Stimulated activated CD8-positive, alpha-beta memory T cell treated with anti-CD3 and anti-CD28 coated beads, Interleukin-15, amount 100 ng/mL, for 48 hours (primary cell): ENCODE measurements at places on chromosomes 11 and 22.

- DNase-seq = no peak
Measured at GRCh38 chr22:48423481-48423911, 1404.2 kb downstream of the BRD1 start.

DNA sequence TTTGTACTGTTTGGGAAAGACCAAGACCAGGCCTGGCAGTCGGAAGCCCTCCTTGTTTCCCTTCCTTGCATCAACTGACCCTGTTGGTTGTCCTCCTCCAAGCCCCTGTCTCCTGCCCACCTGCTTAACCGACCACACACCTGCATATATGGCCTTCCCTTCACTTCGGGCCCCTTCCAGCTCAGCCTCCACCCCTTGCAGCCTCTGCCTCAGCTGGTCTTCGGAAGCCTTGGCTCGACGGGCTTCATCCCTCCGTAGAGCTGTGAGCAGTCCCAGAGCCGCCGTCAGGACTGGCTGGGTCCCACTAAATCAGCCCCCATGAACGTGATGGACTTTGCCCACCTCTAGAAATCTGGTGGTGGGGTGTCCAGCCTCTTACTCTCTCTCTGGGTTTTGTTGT, 8.4 kb downstream of the NHERF4 start:
- no peak for DNase-seq

DNA sequence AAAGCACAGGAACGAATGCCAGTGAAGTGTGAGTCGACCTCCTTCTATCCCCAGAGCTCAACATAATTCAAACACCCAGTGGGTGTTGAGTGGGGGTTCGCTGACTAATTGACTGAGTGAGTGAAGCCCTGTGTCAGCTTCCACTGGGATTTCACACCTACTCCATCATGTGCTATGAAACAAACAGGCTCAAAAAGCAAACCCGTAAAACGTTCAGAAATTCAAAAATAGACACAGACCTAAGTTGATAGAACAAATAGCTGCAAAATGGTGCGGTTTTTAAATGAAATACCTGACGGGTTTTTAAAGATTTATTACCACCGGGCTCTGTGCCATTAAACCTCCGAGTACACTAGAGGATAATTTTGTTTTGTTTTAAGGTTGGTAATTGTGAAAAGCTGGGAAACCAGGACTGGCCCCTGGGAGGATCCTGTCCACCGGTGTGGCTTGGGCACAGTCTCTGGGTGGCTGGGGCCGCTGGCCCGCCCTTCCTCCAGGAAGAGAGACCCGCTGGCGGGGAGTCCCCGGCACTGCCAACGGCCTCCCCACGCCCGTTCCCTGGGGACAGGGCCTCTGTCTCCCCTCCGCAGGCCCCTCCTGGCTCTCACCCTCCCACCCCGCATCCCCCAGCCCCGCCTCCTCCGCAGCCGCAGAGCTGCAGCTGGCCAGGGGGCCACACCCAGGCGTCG, 13.6 kb downstream of the KCNJ5 start:
- DNase-seq = no peak

GRCh38 chr11:76284161-76284560, 77.9 kb upstream of the WNT11 start:
- DNase-seq = no peak

DNA sequence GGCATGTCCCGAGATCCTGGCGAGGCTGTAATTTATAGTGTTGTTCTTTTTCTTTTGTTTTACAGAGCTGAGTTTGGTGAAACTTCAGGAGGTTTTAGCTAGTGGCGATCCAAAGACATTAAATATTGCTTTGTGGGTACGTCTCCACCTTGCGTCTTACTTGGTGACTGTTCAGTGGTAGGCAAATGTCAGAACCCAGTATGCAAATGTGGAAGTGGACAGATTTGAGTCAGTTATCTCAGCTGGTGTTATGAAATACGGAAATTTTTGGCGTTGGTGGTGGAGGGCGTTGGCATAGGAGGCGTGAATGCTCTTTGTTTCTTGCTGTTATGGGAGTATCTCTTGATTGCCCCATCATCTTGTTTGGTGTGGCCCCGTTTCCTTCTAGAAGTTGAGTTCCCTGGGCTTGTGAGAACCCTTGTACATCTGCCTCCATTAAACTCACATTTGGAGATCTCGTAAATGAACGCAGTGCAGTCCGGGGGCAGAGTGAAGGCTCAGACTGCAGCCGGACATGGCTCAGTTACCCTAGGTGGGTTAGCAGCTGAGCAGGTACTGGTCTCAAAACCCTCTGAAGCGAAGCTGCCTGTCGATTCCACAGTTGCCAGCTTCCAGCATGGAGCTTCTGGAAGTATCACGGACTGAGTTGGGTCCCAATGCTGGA, 39.9 kb downstream of the PTPRJ start:
- no peak for DNase-seq

DNA sequence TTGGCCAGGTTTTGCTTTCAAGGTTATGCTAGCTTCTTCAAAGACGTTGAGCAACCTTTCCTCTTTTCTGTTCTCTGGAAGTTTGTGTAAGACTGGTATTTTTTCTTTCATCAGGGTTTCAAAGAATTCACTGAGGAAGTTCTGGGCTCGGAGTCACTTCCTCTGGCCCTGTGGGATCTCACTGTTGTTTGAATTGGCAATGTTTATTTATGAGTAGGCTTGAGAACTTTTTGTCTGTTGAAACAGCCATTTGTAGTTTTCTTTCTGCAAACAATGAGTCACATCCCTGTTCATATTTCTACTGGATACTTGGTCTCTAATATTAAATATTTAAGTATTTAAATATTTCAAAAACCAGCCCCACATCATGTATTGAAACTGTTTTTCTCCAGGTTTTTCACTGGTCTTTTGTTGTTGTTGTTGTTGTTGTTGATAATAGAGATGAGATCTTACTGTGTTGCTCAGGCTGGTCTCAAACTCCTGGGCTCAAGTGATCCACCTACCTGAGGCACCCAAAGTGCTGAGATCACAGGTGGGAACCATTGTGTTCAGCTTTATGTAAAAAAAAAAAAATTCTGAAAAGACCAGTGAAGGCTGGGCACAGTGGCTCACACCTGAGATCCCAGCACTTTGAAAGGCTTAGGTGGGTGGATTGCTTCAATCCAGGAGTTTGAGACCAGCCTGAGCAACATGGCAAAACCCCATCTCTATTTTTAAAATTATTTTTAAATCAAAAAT, 26.9 kb downstream of the SUSD2 start:
- DNase-seq = no peak

DNA sequence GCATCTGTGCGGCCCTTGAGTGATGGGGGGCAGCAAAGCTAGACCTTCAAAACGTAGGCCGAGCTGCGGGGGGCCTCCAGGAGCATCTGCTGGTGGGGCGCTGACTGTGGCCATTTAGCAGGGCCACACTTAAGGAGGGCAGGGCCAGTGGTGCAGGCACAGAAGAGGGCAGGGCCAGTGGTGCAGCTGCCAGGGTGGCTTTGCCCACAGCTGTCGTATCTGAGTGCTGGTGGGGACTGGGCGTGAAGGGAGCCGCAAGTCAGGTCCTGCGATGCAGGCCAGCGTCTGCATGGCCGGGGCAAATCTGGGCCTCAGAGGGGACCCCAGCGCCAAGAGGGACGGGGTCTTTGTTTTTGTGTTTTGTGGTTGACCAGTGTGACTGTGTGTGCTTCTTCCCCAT, 27.7 kb downstream of the RNH1 start:
- no peak for DNase-seq

GRCh38 chr11:124656774-124657630, 16.5 kb downstream of the SIAE start:
- no peak for DNase-seq

DNA sequence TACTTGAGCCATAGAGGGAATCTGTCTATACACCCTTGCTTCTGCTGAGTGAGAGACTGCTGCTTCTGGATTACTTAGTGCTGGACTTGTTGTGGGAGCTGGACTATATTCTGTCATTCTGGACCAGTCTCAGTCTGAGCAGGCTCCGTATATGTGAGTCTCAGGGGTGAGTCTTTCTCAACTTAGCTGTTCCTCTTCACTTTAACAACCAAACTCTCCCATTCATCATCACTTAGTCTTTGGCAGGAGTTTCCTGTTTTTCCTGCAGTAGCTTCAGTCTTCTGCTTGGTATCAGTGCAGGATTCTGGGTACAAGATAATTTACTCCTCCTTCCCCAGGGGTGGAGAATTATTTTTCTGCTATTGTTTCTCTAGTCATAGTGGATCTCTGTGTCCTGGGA, 779.5 kb downstream of the METTL15 start:
- no peak for DNase-seq

GRCh38 chr11:117092951-117093590, 5.2 kb downstream of the SIK3 start:
- no peak for DNase-seq

GRCh38 chr11:47021527-47021818, 84.9 kb downstream of the CSTPP1 start:
- no peak for DNase-seq

- no peak for DNase-seq
Measured at GRCh38 chr11:57638005-57638781, 11.5 kb downstream of the YPEL4 start.
